ENCODE measurements at places on chromosomes 1 and 21. TPM values are rescaled to one million over a fixed set of nuclear protein-coding genes. Genes with fewer than 3 reads are reported as not detected.

The SERTAD4 gene
- 4.4 TPM for total RNA-seq

The FGR gene
- not detected for total RNA-seq

The RXRG gene
- total RNA-seq, result 0.17 TPM

The OR2L3 gene
- total RNA-seq, result not detected

The PEA15 gene
- total RNA-seq, result 51.9 TPM

The AIM2 gene
- 3.9 TPM for total RNA-seq

The KRTAP11-1 gene
- not detected for total RNA-seq

The ADGRL4 gene
- total RNA-seq, result 0.11 TPM

The TFF2 gene
- not detected for total RNA-seq

The ADAMTSL4 gene
- not detected for total RNA-seq

The SLC1A7 gene
- total RNA-seq, result not detected

The ATF3 gene
- 37.4 TPM for total RNA-seq

The GRHL3 gene
- not detected for total RNA-seq

The COL16A1 gene
- total RNA-seq, result 38.2 TPM

The C1orf105 gene
- not detected for total RNA-seq

The SLC5A9 gene
- total RNA-seq, result not detected

The FAM151A gene
- total RNA-seq, result not detected

The HIVEP3 gene
- 9.5 TPM for total RNA-seq

The PLA2G2F gene
- total RNA-seq, result not detected

Measured in Daoy (cell line).